ENCODE measurements at places on chromosomes 12 and 14. TPM values are rescaled to one million over a fixed set of nuclear protein-coding genes. Genes with fewer than 3 reads are reported as not detected.

SLC10A1 gene
- total RNA-seq: not detected

DNA sequence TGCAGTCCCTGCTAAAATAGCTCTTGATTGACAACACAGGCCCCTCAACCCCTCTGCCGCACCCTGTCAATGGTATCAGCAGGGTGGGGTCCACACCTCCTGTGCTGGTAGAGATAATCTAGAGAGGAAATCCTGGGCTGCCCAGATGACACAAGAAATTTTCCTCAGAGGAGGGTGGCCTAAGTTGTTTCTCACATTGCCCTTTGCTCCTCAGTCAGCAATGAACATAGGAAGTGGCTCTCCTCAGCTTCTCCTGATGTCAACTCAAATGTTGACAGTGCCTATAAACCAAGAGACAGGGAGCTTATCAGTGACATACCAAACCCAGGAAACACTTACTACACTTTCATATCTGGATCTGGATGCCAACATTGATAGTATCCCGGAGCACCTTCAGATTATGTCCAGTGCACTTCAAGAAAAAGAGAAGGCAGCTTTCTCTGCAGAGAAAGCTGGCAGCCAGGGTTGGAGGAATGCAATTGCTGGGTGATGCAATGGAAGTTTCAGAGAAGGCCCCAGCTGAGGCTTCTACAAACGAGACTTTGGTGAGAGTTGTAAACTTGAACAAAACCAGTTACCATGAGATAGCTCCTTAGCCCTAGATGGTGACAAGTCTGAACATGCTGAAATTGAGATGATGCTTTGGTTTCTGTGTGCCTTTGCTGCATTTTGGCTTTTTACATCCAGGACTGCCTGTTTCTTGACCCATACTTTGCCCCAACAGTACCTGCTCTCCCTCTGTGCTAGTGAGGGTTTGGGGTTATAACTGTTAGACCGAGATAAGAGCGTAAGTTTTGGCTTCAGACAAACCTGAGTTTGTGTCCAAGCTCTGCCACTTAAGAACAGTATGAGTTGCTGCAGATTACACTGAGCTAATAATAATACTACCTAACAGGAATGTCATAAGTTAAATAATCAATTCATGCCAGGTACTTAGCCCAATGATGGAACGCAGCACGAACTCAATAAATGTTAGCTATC, 183.5 kb downstream of the NUAK1 start:
- H3K36me3 ChIP-seq: no peaks in the 10 kb centered on the region
- peaks cover 11% of the 10 kb centered on the region for H3K4me1 ChIP-seq
- H3K27ac ChIP-seq: peak overlapping the region; percentile 86
- no peak overlapping the region for H3K4me3 ChIP-seq

GRCh38 chr14:50830932-50831725, at the start of gene NIN:
TSS of gene NIN (minus strand) at chr14:50831162. CDS start at chr14:50822056, 9,106 bp downstream.
- peaks cover 16% of the 10 kb centered on the region for H3K4me1 ChIP-seq
- H3K27ac ChIP-seq: peak within 1 kb of the TSS; percentile 73
- peak within 1 kb of the TSS; percentile 73 for H3K4me3 ChIP-seq
- peak; percentile 73 for DNase-seq
- H3K36me3 ChIP-seq: no peaks in the 10 kb centered on the region

DNA sequence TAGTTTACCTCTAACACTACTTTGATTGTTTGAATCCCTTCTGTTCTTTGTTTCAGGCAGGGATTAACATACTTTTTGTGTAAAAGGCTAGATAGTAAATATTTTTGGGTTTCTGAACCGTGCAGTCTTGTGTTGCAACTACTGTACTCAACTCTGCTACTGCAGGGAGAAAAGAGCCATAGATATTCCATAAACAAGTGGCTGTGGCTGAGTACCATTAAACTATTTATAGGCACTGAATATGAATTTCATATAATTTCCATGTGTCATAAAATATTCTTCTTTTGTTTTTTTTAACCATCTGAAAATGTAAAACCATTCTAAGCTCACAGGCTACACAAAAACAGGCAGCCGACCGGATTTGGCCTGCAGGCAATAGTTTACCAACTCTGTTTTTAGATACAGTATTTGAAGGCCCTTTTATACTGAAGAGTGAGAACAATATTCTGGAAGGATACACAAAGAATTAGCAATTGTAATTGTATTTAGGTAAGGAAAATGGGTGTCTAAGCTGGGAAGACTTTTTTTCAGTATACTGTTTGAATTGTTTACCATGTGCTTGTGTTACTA, 15.7 kb downstream of the NR1H4 start:
- no peaks in the 10 kb centered on the region for H3K27me3 ChIP-seq
- no peak overlapping the region for H3K27ac ChIP-seq
- no peak overlapping the region for H3K4me3 ChIP-seq
- H3K36me3 ChIP-seq: no peaks in the 10 kb centered on the region

GRCh38 chr14:24609655-24610344, at the start of gene GZMH:
TSS of gene GZMH (minus strand) at chr14:24609685. CDS start at chr14:24609613, 72 bp downstream.
- H3K36me3 ChIP-seq: no peaks in the 10 kb centered on the region
- H3K27ac ChIP-seq: no peak within 1 kb of the TSS
- no peaks in the 10 kb centered on the region for H3K27me3 ChIP-seq
- no peak within 1 kb of the TSS for H3K4me3 ChIP-seq
- DNase-seq: no peak

DNA sequence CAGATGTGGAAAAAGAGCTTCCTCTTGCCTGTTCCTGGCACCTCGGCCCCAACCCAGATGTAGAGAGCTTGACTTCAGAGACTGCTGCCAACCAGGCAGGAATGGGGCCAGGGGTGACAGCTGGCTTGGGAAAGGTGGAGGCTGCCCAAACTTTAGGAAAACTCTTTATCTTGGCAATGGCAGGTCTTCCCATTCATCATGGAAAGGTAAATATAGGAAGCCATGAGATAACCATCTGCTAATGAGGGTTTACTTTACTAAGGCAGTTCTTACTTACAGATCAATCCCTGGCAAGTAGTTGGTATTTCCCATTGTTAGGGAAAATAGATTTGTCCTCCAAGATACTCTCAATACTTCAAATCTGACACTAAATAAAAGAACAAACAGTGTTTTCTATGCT, 143.1 kb upstream of the NUDT4 start:
- H3K27me3 ChIP-seq: no peaks in the 10 kb centered on the region
- DNase-seq: no peak
- no peaks in the 10 kb centered on the region for H3K36me3 ChIP-seq

- H3K4me3 ChIP-seq: no peak overlapping the region
- no peak overlapping the region for H3K27ac ChIP-seq
- no peaks in the 10 kb centered on the region for H3K4me1 ChIP-seq
- no peaks in the 10 kb centered on the region for H3K36me3 ChIP-seq
- no peaks in the 10 kb centered on the region for H3K27me3 ChIP-seq
Measured at GRCh38 chr12:123283461-123283860, 11.8 kb upstream of the CDK2AP1 start.

DNA sequence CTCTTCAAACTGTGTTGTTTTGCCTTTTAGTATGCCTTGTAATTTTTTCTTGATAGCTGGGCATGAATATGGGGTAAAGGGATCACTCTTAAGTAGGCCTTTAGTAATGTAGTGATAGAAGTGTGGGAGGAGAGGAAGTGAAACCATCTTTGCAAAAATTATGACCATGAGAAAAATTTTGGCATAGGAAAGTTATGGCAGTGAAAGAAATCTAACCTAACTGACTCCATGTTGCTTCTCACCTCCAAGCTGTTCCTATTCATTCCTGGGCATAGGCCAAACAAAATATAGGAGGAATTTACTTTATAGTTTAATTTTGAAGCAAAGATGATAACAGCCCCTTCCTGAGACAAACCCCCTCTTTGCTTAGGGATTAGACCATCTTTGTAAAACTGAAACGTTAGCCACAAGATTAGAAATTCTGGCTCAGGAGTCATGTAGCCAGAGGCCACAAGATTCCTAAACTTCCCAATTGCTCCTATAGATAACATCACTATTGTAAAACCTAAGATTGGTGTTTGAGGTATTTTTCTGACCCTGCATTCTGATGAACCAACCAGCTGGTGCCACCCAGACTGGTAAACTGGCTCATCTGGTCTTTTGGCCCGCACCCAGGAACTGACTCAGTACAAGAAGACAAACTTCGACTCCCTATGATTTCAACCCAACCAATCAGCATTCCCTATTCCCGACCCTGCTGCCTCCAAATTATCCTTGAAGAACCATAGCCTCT, 45.8 kb downstream of the CRADD start:
- H3K4me3 ChIP-seq: no peak overlapping the region
- H3K4me1 ChIP-seq: peaks cover 2% of the 10 kb centered on the region
- H3K36me3 ChIP-seq: no peaks in the 10 kb centered on the region

All from IMR-90 (cell line).